ENCODE measurements at places on chromosomes 3 and 15.
A peak's percentile ranks its signal among the peaks of the same experiment; 100 is the strongest.

DNA sequence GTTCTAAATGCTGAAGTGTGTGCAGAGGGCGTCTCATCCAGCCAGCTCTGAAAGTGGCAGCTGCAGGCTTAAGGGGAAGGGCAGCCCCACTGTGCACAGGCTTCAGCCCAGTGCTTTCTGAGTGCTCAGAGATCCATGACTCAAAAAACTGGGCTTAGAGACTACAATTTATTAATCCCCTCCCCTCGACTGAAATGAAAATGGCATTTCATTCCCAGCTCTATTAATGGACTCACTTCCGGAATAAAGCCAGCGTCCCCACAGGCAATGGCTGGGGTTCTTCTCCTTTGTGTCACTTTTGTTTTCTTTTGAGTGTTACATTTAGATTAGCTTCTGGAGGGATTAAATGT is 55.5 kb upstream of the PLXNA1 start:
- no peak for DNase-seq

GRCh38 chr3:178152031-178152806 is 384.0 kb upstream of the KCNMB2 start:
- DNase-seq = peak; percentile 2

DNA sequence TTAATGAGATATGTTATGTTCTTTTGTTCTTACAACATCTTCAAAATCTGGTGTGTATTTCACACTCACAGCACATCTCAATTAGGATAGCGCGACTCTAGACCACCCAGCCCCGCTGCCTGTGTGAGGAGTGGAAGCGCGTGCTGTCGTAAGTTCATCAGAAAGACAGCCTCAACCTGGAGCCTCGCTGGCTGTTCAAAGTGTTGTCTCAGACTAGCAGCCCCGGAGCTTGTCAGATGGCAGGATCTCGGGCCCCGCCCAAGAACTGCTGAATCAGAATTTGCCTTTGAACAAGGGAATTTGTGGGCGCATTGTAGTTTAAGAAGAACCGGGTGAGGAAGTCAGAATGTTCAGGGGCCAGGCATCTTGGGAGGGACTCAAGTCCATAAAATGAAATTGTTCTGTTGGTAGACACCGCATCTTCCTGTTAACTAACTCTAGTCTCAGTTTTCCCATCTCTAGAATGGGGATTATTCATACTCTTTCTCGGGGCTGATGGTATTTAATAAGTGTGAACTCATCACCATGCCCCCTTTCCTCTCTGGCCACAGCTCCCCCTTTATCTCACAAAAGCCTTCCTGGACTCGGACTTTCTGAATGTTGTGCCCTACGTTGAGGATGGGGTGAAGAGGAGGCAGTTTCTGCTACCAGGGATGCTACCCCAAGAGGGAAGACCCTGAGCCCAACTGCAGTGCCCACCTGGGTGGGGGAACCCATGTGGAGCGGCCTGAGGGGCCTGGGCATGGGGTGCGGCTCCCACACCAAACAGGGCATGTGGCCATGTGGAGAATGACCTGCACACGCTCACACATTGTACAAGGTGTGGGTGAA is 40.4 kb downstream of the BHLHE40 start:
- peak; percentile 86 for DNase-seq

DNA sequence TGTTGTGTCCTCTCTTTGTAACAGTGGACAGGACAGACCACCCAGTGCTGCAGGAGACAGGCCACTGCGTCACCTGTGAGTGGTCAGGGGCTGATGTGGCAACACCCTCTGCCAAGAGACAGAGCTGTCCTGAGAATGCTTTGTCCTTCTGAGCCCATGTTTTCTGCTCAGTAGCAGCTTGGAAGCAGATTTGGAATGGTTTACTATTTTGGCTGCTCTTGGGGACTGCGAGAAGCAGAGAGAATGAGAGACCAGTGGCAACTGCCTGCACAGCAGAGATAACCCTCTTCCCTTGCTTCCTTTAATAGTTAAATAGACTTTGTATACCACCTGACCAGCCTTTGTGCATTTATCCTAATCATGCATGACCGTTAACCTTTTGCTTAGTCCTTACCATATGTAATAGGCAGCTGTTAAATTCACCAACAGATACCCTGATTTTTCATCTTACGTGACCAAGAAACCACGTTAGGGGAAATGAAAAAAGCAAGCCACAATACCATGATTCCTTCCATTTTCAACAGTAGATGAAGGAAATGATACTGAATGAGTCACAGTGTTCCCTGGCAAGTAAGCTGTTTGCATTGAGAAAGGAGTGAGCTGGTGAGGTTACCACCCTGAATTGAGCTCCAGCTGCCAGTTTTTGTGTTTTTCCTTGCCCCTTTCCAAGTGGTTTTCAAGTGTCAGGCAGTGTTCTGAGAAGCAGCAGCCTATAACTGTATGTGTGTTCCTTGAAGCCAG is 35.5 kb downstream of the B3GALNT1 start:
- no peak for DNase-seq

- DNase-seq = no peak
These were observed 17.0 kb downstream of the PCYT1A start for GRCh38 chr3:196270499-196270898.

GRCh38 chr3:121995161-121996137 is 26.6 kb downstream of the ILDR1 start:
- DNase-seq = peak; percentile 54

GRCh38 chr3:105729667-105730066 is 139.1 kb downstream of the CBLB start:
- DNase-seq = no peak

- DNase-seq = peak; percentile 31
These were observed 54.8 kb upstream of the BCL6 start for GRCh38 chr3:187799942-187800641.

DNA sequence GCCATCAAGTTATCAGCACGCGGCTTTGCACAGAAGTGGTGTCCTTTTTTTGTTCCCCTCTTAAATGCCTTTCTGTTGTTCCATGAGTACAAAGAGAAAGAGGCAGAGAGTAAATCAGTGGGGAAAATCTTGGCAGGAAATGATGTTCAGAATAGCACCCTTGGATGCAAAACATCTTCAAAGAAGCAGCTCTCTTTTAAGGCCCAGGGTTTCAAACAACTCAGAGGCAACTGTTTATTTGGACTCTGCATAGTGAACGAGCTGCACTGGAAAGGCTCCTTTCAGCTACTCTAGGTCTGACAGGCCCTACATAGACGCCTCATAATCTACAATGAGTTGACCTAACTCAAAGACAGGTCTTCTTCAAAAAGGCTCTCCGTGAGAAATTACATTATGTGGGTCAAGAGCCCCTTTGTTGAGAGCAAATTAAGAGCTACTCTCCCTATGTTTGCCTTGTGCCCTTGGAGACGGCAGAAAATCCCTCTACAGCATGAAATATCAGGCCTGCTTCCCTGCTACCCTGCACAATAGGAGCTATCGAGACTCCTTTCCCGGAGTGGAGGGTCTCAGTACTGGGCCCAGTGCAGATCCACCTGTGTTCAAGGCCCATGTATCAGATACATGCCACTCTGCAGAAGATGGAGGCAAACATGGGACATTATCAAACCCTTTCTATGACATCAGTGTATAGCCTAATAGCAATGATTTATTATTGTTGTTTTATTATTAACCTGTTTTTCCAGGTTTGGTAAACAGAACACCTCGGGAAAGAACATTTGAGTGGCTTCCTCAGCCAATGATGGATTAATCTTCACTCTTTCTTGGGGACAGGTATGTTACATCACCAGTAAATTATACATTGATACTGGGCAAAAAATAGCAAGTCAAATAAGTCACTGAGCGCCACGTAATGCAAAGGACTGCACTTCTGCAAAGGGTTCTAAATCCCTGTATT is 53.1 kb downstream of the HEG1 start:
- DNase-seq = peak; percentile 65

DNA sequence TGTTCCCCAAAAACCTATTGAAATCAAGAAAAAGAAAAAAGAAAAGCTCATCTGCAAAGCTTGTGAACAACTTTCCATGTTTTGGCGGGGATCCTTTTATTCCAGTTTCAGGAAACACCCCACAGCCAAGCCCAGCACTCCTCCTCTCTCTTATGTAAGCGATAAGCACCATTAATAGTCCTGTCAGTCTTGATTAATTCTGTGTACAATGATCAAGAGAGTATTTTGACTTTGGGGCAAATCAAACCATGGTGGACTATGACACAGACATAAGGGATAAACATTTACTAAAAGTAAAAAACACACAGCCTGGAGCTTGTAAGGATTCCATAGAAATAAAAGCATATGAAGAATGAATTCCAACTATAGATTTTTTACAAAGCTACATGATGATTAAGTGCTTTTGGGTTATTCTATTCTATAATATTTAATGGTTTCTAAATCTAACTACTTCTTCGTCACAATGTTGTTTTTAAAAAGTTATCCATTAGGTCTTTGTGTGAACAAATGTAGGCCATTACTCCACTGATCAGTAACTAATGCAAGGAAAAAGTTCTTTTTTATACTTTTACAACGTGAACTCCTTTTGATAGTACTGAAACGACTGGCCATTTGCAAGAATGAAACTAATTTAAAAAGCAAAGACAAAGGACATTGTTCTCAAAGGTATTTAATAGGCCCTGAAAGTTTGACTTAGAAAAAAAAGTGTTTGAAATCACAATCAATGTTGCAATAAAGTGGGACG is 106.5 kb downstream of the KCNAB1 start:
- DNase-seq = no peak

- DNase-seq = no peak
These were observed 1.8 kb upstream of the CPA3 start for GRCh38 chr3:148863297-148863696.

DNA sequence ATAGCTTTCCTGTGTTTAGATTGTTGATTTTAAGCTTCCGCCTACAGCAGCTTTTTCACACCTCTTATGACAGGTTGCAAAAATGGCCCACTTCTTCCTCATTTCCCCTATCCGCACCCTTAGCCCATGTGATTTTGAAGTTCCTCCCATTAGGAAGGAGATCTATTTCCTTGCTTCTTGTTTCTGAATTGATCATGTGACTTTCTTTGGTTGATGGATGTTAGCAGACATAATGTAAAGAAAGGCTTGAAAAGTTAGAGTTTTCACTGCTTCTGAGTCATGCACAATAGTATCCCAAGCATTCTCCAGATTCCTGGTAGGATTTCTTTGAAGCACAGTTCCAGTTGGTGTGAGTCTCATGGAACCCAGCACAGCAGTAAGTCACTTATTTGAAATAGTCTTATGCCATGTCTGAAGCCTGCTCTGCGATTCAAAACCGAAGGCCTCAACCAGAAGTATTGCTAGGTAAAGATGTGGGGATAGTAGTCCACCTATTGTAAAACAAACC is 76.6 kb downstream of the EDEM1 start:
- no peak for DNase-seq

- no peak for DNase-seq
These were observed 256.4 kb upstream of the MCTP2 start for GRCh38 chr15:93974804-93975481.

- no peak for DNase-seq
These were observed 73.2 kb downstream of the BTLA start for GRCh38 chr3:112425858-112426750.

DNA sequence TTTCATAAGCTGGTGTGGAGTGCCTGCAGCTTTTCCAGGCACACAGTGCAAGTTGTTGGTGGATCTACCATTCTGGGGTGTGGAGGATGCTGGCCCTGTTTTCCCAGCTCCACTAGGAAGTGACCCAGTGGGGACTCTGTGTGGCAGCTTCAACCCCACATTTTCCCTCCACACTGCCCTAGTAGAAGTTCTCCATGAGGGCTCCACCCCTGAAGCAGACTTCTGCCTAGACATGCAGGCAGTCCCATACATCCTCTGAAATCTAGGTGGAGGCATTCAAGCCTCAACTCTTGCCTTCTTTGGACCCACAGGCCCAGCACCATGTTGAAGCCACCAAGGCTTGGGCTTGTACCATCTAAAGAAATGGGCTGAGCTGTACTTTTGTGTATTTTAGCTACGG is 206.2 kb upstream of the GRM7 start:
- DNase-seq = no peak

- peak; percentile 23 for DNase-seq
These were observed 24.6 kb downstream of the EBLN2 start for GRCh38 chr3:73086071-73086494.

DNA sequence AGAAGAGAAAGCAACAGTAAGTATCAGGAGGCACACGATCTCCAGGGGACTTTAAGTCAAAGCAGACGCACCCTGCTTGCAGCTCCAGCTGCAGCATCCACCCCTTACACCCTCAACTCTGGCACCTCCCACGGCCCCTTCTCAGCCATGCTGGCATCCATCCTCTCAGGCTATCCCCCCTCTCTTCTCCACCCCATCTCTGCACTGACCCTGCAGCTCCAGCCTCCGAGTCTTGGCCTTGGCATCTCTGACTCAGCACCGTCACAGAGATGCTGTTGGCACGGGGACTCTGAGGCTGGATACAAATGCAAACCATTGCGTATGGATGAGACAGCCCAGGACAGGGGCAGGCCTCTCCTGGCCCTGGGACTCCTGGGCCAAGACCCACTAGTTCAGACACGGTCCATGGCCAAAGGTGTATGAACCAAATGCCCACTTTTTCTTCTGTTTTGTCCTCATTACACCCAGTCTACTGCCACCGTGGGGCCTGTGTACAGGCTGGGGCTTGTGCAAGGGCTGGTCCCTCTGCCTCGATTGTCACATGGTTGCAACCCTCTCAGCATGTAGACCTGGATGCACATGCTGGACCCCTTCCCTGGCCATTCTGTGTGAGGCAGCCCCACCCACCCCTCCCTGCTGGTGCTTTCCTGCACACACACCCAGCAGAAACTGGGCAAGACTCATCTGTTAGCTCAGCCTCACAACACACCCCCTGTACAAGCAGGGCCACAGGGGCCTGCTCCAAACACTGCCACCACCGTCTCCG is 18.7 kb upstream of the ZXDC start:
- DNase-seq = no peak

GRCh38 chr3:149701977-149702350 is 44.1 kb upstream of the WWTR1 start:
- DNase-seq = peak; percentile 16

DNA sequence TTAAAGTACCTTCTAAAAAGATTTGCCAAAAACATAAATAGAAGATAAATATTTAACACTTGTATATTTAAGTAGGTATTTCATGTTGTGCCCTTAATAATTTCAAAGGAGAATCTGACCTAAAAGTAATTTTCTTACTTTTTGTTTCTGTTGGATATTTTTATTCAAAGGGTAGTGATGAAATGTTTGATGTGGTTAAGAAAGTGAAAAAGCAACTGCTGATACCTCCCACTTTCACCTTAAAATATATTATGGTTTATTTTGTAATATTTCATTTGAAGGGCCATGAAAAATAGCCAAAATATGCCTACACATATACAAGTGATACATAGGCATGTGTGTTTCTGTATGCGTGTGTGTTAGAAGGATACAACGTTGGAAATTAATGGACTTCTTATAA is 5.8 kb upstream of the SLITRK3 start:
- no peak for DNase-seq

- no peak for DNase-seq
These were observed 67.0 kb upstream of the LSAMP start for GRCh38 chr3:116512281-116512680.

Measured in natural killer cell (primary cell).